CD4-positive, alpha-beta T cell treated with Interleukin-10 for 1 hour (primary cell): ENCODE measurements at places on chromosomes 7 and 10.
A peak's percentile ranks its signal among the peaks of the same experiment; 100 is the strongest.

DNA sequence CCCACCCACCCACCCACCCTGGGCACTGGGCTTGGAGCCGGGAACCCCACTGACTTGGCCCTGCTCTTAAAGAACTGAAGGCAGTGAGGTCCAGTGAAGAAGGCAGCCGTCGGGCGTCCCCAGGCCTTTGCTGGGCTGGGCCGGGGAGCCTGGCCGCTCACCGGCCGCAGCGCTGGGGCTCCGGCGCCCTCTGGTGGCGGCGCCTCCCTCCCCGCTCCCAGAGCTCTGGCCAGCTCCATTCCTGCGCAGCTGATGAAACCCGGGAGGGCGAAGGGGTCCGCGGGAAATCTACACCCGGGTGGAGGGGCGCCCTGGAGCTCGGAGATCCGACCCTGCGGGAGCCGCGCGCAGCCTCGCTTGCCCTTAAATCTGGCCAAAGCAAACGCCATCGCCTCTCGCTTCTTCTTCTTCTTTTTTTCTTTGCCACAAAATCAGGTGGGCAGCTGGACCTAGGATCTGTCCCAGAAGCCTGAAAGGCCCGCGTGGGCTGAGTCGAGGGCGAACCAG lies 1.7 kb upstream of the CXCL12 start:
- DNase-seq = peak; percentile 15

DNA sequence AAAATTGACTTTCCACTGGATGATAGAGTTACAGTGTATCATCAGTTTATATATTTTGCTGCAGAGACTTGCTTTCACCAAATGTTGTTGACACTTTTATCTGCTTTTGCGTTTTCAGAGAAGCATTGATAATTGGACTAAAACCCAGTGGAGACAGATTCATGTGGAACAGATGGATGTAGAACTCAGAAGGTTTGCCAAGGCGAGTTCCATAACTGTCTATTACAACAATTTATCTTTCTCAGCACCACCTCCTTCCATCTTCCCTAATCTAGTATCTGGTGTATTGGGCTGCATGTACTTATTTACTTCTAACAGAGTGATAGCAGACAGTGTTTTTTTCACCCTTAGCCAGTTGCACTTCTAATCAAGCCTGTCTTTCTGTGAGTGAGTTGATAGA lies 73.3 kb downstream of the DNAH11 start:
- DNase-seq = no peak

GRCh38 chr10:26057466-26057865 lies 123.4 kb downstream of the MYO3A start:
- DNase-seq = no peak

DNA sequence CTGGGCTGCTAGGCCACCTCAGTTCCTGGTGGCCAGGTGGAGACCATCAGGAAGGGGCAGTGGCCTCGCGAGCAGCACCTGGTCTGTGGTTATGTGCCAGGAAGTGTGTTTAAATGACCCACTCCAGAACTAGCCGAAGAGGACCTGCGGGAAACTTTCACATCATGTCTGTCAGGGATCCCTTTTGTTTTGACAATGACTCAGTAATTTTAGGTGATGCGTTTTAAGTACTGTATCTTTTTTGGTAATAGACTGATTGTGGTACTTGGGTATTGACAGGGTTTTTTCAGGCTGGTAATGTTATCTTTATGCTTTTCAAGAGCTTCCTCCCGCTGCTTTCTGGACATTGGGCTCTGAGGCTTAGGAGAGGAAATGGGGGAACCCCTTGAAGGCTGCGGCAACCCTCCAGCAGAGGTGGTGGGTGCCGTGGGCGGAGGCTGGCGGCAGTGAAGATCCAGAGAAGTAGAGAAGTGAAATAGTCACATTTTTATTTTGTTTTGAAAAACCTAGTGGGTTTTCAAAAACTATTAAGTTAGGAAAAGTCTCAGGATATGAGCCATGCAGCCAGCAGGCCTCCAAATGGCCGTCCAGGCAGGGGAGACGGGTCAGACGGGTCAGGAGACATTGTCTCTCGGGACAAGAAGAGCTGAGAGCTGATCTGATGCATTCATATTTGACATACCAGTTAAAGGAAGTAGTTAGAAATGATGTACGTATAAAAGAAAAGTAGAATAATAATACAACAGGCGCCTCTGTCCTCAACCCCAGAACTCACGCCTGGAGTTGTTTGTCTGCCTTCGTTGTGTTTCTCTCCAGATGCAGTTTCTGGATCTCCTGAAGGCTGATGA lies 27.7 kb downstream of the PPP2R2D start:
- DNase-seq = peak; percentile 49

- peak; percentile 31 for DNase-seq
Observed at GRCh38 chr7:2717293-2718261, 29.6 kb downstream of the AMZ1 start.

- DNase-seq = no peak
Observed at GRCh38 chr7:92325858-92326257, 80.1 kb downstream of the ANKIB1 start.

DNA sequence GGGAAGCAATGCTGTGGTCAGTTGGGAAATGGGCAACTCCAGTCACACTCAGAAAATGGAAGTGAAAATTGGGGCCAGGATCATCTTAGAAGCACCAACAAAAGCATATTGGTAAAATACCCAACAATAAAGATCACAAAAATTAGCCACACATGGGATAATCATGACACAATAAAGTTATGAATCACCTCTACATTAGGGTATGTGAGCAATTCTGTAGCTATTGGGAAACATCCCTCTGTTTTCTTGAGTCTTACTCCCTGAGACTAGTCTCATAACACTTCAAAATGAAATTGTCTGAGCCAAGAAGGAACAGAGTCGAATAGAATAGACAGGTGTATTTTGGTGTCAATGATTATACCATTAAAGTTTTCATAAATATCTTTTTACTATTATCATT lies 178.3 kb downstream of the DYNC1I1 start:
- no peak for DNase-seq

GRCh38 chr7:99855236-99855635 lies 21.6 kb downstream of the OR2AE1 start:
- no peak for DNase-seq

- no peak for DNase-seq
Observed at GRCh38 chr10:63094881-63095280, 38.2 kb upstream of the NRBF2 start.

- DNase-seq = no peak
Observed at GRCh38 chr7:79317728-79318127, 135.7 kb downstream of the MAGI2 start.

DNA sequence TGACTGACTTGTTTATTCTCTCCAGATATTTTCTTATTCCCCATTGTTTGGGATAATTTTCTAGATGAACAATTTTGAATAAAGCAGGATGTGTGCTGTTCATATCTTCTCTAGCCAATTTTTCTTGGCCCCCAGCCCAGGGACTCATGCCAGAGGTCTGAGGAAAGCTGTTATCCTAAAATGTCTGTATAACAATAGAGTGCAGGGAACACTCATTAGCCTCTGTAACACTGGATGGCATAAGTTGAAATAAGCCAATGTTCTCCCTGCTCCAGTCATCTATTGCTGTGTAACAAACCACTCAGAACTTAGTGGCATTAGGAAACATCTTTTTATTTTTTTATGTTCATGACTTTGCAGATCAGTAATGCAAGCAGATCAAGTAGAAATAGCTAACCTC lies 121.7 kb upstream of the TRIM24 start:
- no peak for DNase-seq

- DNase-seq = no peak
Observed at GRCh38 chr7:23191022-23191421, 9.2 kb downstream of the NUP42 start.

- no peak for DNase-seq
Observed at GRCh38 chr10:65125212-65125611, 1604.0 kb downstream of the REEP3 start.

GRCh38 chr10:4687397-4687796 lies 138.6 kb upstream of the AKR1E2 start:
- no peak for DNase-seq

- no peak for DNase-seq
Observed at GRCh38 chr10:68666280-68666760, 54.7 kb upstream of the CCAR1 start.

DNA sequence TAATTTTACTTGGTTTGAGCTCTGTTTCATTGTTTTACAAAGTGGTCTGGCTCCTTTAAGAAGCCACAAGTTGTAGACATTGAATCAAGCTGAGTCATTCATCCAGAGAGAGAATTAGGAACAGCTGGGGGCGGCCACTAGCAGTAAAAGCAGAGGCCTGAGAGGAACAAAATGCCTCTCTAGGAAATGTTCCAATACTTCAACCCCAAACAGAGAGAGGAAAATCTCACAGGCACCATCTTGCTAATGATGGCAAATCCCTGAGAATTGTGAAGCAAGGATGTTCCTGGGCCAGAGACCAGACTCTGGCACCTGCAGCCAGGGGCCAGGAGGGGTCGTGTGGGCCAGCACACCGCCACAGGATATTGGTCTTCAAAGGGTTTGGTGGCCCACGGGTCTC lies 26.5 kb upstream of the TRIL start:
- no peak for DNase-seq

GRCh38 chr7:108418946-108419345 lies 37.3 kb downstream of the NRCAM start:
- DNase-seq = no peak

DNA sequence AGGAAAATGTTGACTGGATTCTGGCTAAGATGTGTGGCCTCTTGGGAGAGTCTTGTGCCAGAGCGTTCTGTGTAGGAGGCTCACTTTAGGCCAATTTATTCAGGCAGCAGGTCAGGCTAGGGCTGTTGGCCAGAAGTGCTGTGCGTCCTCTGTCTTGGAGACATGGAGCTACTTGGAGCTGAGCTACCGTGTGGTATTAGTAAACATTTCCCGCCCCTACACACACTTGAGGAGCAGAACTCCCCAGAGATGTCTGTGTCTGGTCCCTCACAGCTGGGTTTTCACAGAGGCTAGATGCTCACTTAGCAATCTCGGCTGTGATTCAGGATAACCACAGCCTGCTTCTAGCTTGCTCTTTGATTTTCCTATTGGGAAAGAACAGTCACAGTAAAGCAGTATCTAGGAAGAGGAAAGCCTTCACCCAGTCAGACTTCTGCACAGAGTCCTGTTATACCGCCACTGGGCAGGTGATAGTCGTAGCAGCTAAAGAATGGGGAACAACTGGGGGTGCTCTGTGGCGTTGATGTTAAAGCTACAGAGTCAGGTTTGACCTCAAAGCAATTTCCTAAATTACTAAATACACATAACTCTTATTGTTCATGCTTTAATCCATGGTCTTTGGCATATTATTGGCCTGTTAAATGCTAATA lies 86.7 kb downstream of the MDFIC start:
- DNase-seq = no peak

- DNase-seq = no peak
Observed at GRCh38 chr7:125485223-125485622, 555.6 kb upstream of the POT1 start.

DNA sequence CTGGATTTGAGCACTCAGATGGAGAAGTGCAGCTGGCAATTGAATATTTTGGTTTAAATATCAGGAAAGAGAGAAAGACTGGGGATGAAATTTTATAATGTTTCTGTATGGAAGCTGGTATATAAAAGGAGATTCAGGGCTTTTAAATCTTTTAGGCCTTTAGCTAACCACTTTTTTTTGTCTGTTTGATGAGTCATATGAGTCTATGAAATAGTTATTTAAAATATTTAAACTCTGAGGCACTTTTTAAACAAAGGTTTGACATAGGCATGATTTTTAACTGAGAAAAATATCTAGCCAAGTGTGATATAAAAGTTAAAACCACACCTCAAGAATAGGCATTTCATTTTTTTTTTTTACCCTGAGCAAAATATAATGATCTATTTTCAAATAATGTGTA lies 944.3 kb downstream of the GATA3 start:
- no peak for DNase-seq

GRCh38 chr7:42207420-42207819 lies 29.6 kb downstream of the GLI3 start:
- DNase-seq = no peak

- no peak for DNase-seq
Observed at GRCh38 chr7:154651501-154651900, 351.4 kb downstream of the PAXIP1 start.

GRCh38 chr7:38561166-38561565 lies 70.0 kb downstream of the AMPH start:
- DNase-seq = no peak

- DNase-seq = no peak
Observed at GRCh38 chr7:21722371-21722770, 179.5 kb downstream of the DNAH11 start.

GRCh38 chr10:96511044-96511945 lies 2.4 kb downstream of the TLL2 start:
- DNase-seq = peak; percentile 16

DNA sequence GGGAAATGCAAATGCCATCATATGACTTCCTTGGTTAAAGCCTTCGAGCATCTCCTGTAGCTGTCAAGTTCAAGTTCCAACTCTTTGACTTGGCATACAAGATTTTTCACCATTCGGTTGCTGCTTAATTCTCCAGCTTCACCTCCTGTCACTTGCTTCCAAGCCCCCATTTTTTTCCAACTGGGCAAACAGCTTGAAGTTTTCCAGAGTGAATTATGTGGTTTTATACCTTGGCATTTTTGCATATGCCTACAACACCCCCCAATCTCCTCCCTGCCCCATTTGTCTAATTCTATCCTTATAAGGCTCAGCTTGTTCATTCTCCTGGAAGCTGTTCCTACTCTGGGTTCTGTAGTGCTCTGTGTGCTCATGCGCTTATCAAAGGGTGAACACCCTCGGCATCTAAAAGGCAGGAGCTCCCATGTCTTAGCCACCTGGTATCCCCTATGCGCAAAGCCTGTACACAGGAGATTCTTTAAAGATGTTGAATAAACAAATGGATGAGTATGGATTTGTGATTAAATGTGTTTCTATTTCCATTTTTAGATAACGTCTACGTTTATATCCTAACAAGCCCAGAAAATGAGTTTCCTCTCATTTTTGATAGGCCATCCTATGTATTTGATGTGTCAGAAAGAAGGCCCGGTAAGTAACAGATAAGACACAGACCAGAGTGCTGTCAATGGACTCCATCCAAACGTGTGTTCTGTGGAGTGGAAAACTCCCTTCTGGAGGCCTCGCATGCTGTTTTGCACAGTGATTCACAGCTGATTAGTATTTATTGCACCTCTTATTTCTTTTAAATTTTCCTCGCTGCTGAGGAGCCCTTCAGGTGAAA lies 52.5 kb downstream of the CDHR3 start:
- no peak for DNase-seq

- DNase-seq = no peak
Observed at GRCh38 chr7:115299397-115300037, 377.6 kb downstream of the MDFIC start.

DNA sequence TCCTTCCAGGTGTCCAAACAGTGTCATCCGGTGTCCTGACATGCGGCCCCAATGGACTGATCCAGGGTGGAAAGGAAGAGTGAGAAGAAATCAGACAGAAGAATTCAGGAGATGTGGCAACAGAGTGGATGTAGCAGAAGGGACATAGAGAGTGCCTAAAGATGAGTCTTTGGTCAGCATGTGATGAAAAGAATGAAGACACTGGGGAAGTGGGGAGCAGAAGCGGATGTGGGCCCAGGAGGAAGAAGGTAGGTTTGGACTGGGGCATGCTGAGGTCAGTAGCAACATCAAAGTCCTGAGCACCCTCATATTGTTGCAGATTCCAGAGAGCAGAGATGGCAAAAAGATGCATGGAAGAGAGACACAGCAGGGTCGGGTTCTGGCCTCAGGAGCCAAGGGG lies 71.8 kb upstream of the STEAP1B start:
- no peak for DNase-seq

GRCh38 chr10:97320480-97321031 lies 1.5 kb downstream of the FRAT1 start:
- DNase-seq = no peak

GRCh38 chr10:77889277-77889903 lies 37.2 kb downstream of the DLG5 start:
- no peak for DNase-seq

GRCh38 chr10:95635319-95635733 lies 21.2 kb downstream of the ALDH18A1 start:
- DNase-seq = no peak
